ENCODE measurements at places on chromosomes 6 and 20.

GRCh38 chr6:1386038-1386709 lies 3.2 kb upstream of the FOXF2 start:
- no peak for DNase-seq

DNA sequence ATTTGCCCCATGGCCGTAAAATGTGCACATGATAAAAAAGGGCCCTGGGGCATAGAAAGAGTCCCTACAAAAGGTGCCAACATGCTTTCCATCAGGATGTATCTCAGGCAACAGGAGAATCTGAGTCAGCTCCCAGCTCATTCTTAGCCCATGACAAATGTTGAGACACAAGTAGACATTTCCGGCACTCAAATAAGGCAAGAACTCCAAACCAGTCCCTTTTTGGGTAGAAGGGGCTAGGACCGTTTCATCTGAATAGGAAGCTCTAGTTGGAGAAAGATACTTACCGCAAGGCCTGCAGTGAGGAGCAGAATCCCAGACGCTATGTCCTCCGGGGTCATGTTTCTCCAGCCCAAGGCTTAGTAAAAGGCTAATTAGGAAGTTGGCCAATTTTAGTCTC lies 261.0 kb upstream of the RIN2 start:
- no peak for DNase-seq

DNA sequence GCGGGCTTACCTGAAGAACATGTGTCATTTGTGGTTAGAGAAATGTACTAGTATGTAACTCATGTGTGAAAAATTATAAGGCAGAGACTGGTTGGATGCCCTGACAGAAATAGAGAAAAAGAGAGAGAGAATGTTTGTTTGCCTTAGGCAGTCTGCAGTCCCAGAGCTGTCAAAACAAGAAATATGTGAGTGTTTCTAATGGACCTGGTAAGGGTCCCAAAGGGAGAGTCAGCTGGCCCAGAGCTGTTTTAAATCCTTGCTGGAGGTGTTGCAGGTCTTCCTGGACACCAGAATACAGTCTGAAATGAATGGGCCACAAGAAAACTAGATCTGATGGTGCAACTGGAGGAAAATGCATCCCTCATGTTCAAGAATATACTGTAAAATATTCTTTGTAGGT lies 158.3 kb upstream of the OGFRL1 start:
- DNase-seq = no peak

DNA sequence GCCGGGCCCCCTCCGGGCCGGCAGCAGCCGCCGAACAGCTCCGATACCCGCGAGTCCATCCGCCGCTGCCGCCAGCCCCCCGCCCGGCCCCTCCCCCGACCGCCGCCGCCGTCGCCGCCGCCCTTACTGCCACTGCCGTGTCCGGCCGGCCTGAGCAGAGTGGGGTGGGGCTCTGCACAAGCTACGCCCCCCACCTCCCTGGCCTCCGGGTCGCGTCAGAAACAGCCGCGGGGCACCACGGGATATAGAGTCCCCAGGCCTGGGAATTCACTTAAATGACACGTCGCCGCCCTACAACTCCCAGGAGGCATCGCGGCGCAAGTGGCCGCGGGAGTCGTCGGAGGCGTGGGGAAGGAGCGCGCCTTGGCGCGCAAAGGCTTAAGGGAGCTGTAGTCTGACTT lies at the start of gene GTPBP2:
Gene GTPBP2 (minus strand): TSS at position 161 of the 401 bp plus-strand sequence. CDS start 102 bp downstream, at position 59.
- DNase-seq = peak; percentile 85

GRCh38 chr6:116564921-116565872 lies 6.1 kb upstream of the RWDD1 start:
- DNase-seq = no peak

- peak; percentile 70 for DNase-seq
Measured at GRCh38 chr6:96907498-96907897, 9.8 kb upstream of the NDUFAF4 start.

- no peak for DNase-seq
Measured at GRCh38 chr6:71496018-71496721, 207.6 kb downstream of the OGFRL1 start.

DNA sequence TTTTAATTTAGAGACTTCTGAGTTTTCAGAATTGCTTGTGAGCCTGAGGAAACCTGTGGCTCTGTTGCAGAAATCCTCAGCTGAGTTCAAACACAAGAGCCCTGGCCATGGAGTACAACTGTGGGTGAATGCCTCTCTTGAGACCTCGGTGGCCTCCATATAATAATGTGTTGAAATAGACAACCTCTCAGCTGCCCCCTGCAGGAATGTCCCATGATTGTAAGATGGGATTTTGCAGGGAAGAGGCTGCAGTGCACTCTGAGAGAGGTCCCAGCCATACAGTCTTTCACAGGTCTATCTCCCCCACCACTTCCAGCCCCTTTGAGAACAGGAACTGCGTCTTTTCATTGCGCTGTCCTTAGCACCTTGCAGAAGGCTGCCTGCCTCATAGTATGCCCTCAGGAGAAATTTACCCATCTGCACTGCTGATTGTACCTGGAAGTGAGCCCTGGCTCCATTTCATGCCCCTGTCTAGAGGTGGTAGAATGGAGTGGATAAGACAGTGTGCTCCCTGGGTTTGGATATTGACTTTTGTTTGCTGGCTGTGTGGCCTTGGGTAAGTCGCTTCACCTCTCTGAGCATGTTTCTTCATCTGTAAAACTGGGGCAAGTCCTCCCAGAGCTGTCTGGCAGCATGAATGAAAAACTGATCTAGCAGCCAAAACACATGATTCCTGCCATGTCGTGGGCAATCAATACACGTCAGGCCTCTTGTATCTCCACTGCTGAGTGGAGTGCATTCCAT lies 16.8 kb upstream of the CDH22 start:
- no peak for DNase-seq

DNA sequence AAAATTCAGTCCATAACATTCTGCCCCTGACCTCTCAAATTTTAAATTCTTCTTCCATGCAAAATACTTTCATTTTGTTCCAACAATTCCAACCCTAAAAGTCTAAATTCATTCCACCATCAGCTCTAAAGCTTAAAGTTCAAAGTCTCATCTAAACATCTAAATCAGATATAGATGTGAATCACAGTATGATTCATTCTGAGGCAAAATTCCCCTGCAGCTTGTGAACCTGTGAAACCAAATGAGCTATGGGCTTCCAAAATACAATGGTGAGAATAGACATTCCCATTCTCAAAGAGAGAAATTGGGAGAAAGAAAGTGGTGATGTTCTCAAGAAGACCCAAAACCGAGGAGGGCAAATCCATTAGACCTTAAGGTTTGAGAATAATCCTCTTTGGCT lies 309.8 kb downstream of the HIVEP2 start:
- DNase-seq = no peak

- no peak for DNase-seq
Measured at GRCh38 chr6:72205500-72205899, 319.1 kb downstream of the RIMS1 start.

DNA sequence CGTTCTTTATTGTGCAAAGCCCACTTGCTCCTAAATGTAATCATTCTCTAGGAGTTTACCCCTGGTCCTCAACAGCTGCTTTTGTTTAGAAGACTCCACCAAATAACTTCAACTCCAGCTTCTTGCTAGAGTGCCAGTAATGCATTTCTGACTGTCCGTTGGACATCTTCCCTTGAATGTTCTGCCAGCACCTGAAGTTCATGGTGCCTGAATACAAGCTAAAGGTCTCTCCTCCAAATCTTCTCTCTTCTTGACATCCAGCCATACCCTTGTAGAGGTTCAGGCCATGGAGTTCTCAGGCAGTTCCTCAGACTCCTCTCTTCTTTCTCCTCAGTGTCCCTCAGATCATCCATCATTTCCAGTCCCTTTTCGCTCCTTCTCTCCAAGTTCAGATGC lies 21.7 kb downstream of the PHACTR2 start:
- no peak for DNase-seq

GRCh38 chr6:52340603-52340880 lies 21.4 kb upstream of the PAQR8 start:
- DNase-seq = no peak

GRCh38 chr20:51801122-51801822 lies 1.0 kb downstream of the SALL4 start:
- no peak for DNase-seq

GRCh38 chr6:160357088-160357487 lies 8.9 kb downstream of the SLC22A3 start:
- no peak for DNase-seq

DNA sequence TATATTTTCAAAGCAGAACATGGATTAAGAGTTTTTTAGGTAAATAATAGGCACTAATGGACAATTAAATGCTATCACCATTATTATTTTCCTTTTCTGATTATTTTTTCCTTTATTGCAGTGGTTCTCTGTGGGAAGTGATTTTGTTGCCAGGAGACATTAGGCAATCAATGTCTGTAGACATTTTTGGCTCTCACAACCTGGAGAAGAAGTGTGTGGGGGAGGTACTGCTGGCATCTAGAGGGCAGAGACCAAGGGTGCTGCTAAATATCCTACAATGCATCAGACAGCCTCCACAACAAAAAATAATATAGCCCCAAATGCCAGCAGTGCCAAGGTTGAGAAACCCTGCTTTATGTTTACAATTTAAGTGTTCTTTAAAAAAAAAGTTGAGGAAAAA lies 8.3 kb downstream of the IFNGR1 start:
- no peak for DNase-seq

DNA sequence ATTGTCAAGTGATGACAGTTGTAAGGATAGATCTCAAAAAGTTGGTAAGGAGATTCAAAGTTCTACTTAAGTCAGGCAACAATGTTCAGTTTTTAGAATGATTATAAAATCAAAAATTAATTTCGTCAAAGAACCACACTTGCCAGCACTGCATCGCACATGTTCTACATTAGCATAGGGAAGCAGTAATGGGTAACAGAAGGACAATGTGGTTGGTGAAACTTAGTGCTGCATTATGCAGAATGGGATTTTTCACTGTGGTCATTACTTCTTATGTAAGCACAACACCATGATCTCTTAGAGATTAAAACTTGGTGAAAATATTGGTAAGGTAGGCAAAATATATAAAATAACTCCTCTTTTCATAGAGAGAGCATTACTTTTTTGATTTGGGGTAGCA lies 173.7 kb upstream of the THEMIS start:
- DNase-seq = no peak

GRCh38 chr20:34439168-34439567 lies 76.1 kb downstream of the ITCH start:
- no peak for DNase-seq

DNA sequence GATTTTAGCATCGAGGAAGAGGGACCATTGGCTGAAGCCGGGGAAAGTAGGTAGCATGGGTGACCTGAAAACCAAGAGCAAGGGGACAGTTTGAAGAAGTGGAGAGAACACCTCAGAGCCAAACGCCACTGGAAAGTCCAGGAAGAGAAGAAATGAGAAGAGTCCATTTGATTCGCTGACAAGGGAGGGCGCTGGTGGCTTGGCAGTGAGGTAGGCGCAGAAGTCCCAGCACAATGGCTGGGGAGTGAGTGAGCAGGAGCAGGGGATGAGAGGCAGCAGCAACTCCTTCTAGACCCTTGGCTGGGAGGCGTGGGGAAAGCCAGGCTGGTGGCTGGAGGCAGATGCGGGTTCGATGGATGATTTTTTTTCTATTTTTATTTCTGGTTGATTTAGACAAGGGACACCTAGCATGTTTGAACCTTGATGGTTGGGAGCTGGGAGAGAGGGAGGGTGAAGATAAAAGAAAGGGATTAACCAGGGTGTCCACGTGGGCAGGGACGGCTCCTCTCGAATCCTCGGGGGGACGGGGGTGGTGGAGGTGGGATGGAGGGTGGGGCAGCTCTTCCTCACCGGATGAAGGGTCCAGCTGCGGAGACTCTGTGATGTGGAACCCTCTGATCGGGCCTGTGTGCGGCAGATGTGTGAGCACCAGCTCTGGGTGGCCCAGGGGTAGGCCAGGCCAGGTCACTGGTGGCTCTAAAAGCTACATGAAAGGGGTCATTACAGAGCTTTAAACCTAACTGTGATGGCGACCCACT lies 164.2 kb downstream of the NFATC2 start:
- DNase-seq = no peak

- no peak for DNase-seq
Measured at GRCh38 chr20:36871640-36872570, 4.0 kb upstream of the TLDC2 start.

- DNase-seq = no peak
Measured at GRCh38 chr20:12252793-12253192, 335.1 kb downstream of the BTBD3 start.

GRCh38 chr20:37651932-37652331 lies 41.9 kb upstream of the CTNNBL1 start:
- no peak for DNase-seq

DNA sequence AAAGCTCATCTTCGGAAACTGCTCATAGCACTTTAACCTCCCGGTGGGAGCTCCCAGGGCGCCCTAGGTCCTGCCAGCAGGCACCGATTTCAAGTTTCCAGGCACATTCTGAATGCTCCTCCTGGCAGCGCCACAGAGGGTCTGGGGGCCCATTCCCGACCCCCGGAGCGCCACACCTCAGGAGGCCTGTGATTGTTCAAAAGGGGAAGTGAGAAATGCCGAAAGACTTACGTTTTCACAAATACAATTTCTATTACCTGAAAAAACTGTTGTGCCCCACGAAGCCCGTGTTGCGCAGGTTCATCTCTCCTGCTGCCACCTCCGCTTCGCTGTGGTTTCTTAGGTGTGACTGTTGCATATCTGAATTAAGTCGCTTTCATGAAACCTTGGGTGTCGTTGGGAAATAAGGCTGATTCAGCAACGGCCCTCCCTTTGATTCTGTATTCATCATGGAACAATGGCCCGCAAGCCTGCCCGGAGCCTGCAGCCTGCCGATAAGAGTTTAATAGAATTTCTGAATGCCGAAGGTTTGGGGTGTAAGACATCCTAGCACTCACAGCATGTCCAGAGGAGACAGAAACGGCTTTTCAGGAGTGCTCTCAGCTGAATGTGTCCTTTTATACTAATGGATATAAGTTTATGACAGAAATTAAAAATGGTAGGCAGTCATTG lies 1.9 kb upstream of the MYT1 start:
- DNase-seq = no peak

DNA sequence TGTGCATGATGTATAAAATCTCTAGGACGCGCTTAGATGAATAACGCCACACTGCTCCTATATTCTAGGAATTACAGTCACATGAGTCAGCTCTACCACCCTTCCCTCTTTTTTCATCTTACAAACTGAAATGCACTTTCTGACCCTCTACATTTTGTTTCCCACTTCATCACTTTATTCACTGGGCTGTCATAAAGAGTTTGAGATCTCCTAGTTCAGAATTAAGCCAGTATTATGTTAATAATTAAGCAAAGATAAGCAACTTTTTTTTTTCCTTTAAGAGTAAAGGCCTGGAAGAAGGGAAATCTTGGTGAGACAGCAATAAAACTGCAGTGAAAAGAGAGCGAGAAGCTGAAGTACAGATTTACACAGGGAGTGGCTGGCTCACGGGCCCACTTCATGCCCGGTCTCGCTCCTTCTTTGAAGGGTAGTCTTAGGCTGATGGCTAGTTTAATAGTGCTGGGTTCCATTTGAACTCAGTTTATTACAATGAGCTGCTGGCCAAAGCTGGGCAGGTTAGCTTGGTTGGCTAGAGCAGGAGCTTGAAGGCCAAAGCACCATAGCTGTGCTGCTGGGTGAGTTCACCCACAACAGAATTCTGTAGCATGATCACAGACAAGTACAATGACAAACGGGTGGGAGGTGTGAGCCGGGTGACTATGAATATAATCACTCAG lies 110.6 kb downstream of the MAP7 start:
- DNase-seq = no peak

GRCh38 chr6:100126790-100127484 lies 132.9 kb upstream of the MCHR2 start:
- DNase-seq = no peak
